Daoy (cell line): ENCODE measurements at places on chromosomes 11 and 22. TPM values are rescaled to one million over a fixed set of nuclear protein-coding genes. Genes with fewer than 3 reads are reported as not detected.

DNA sequence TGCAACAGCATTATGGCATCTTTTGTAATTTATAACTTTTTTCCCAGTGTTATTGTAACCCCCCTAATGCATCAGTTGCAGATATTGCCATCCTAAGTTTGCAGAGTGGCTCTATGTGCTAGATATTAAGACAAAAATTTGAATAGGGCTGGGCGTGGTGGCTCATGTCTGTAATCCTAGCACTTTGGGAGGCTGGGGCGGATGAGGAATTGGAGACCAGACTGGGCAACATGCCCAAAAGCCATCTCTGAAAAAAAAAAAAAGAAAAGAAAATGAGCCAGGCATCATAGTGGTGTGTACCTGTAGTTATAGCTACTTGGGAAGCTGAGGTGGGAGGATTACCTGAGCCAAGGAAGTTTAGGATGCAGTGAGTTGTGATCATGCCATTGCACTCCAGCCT, 50.1 kb upstream of the MUC15 start:
- DNase-seq = peak; percentile 34

TLCD5 gene
- total RNA-seq = 5.7 and 11.4 TPM in 2 replicates

DNA sequence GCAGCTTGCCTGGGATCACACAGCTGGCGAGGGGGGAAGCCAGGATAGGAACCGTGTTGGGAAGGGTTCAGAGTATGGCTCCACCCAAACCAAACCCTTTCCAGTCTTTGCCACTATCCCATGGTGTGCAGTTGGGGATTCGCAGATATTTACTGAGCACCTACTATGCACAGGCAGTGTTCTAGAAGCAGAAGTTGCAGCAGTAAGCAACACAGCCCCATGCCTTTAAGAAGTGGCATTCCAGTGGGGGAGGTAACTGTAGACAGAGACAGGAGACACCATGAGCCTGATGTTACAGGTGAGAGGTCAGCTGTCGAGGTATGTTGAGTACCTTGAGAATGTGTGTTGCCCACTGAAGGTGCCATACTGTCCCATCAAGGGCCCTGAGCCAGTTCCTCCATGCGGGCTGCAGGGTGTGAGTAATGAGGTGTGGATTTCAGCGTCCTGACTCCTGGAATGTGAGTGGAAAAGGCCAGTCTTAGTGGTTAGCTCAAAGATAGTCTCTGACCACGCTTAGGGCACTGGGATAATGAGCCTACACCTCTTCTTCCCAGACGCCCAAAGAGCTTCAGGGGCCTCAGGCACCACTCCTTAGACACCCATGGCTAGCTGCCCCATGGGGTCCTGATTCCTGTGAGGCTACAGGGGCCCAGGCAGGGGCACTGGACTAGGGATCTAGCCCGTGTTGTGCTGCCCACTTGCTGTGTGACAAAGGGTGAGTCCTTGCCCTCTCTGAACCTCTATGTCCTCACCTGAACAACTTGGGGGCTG, 71.8 kb upstream of the TP53I11 start:
- DNase-seq = peak; percentile 37

DNA sequence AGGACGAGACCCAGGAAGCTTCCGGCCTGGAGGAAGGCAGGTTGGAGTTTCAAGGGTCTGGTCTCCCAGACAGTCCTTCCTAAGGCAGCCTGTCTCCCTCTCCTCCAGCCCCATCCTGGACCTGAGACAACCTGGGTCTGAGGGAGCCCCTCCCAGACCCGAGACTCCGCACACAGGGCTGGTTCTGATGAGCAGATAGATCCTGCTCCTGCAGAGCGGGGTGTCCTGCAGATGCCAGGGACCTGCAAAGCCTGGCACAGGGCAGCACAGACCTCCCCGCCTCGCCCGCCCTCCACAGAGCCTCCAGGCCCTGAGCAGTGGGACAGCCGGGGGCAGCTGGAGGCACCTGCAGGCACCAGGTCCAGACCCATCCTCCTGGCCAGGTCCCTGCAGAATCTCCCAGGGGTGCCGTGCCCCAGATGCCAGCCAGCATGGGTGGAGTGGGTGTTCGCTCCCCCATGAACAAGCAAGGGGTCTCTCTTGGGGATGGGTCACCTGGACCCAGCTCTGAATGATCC, 7.8 kb downstream of the PIM3 start:
- peak; percentile 6 for DNase-seq

DNA sequence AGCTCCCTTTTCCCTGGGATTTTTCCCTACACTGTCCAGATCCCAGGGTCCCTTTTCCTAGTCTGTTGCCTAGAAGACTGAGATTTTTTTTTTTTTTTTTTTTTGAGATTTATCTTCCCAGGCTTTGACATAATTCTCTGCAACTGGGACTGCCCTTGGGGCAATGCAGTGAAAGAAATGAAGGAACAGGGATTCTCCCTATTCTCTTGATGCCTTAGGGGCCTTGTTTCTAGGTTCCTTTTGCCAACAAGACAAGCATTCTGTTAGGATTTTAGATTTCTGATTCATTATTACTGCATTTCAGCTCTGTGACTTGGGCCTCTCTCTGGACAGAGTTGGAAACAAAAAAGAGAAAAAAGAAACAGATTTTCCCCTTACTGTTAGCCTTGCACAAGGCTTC, 47.3 kb downstream of the QSER1 start:
- no peak for DNase-seq

DNA sequence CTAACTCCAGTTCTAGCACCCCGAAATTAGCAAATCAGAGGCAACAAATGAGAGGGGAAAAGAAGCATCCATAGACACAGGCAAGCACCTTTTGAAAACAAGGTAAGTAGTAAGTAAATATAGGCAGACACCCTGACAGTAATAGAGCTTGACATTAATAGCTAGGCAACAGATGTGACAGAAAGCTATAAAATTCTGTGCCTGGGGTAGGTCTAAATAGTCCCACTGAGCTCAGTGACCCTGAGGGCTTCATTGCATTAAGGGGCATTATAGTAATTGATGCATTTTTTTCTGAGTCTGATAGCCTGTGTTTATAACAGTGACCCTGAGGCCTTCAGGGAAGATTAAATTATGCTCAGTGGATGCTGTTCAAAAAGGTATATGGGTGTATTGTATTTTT, 197.1 kb downstream of the HIPK3 start:
- no peak for DNase-seq
